ENCODE measurements at places on chromosomes 16 and 17. TPM values are rescaled to one million over a fixed set of nuclear protein-coding genes. Genes with fewer than 3 reads are reported as not detected.

- DNase-seq, result no peak
These were observed 74.0 kb upstream of the HLF start for GRCh38 chr17:55190748-55191147.

DNA sequence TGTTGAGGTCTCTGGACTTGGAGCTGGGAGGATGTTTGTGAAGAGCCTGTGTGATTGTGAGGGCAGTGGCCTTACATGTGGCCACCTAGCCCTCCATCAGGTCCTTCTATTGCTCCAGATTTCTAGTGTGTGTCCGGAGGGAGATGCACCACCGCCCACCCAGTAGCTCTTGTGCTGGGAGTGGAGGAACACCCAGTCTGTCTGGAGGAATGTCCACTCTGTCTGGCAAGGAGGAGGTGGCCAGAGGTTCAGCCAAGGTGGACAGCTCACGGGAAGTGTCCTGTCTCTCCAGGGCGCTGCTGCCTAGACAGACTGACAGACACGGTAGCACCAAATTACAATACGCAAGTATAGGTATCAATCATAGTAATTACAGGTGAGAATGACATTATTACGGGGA, 10.6 kb downstream of the RPTOR start:
- DNase-seq, result no peak

DNA sequence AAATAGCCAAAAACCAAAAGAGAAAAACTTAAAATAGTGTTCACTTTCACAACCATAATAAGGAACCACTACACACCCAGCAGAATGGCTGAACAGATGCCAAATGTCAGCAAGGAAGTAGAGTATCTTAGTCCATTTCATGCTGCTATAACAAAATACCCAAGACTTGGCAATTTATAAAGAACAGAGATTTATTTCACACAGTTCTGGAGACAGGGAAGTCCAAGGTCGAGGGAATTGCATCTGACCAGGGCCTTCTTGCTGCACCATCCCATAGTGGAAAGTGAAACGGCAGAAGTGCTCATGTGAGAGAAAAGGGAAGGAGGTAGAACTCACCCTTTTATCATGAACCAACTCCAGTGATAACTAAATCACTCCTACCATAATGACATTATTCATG, 33.8 kb upstream of the CCL22 start:
- DNase-seq, result no peak

The C17orf78 gene
- not detected for total RNA-seq

The TNFSF13 gene
- total RNA-seq, result 3.6 TPM

The PIK3R6 gene
- total RNA-seq, result not detected

The TCF25 gene
- 79.6 TPM for total RNA-seq

GRCh38 chr17:9977180-9977575, 72.1 kb upstream of the RCVRN start:
- DNase-seq, result no peak

GRCh38 chr17:488993-489757, 136.6 kb upstream of the RPH3AL start:
- DNase-seq, result no peak

GRCh38 chr17:12536021-12536420, 129.7 kb upstream of the MYOCD start:
- DNase-seq, result no peak

DNA sequence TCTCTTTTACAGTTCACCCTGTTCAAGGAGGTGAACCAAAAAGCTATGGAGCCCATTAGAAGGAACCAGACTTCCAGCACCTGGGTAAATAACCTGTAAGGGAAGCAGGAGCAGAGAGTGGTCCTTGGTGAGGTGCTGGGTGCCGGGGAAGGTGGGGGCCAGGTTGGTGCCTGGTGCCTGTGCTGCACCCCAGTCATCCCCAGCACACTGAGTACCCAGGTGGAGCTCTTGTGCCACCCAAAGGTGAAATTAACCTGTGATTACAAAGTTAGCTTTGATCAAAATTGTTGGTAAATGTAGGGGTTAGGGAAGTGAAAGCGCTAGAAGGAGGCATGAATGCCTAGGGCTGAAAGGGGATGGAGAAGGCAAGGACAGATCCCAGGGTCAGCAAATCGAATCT, 58.6 kb downstream of the CDRT4 start:
- DNase-seq, result peak; percentile 53

The ZNF75A gene
- total RNA-seq, result 20.1 TPM

The PPL gene
- 18.8 TPM for total RNA-seq

DNA sequence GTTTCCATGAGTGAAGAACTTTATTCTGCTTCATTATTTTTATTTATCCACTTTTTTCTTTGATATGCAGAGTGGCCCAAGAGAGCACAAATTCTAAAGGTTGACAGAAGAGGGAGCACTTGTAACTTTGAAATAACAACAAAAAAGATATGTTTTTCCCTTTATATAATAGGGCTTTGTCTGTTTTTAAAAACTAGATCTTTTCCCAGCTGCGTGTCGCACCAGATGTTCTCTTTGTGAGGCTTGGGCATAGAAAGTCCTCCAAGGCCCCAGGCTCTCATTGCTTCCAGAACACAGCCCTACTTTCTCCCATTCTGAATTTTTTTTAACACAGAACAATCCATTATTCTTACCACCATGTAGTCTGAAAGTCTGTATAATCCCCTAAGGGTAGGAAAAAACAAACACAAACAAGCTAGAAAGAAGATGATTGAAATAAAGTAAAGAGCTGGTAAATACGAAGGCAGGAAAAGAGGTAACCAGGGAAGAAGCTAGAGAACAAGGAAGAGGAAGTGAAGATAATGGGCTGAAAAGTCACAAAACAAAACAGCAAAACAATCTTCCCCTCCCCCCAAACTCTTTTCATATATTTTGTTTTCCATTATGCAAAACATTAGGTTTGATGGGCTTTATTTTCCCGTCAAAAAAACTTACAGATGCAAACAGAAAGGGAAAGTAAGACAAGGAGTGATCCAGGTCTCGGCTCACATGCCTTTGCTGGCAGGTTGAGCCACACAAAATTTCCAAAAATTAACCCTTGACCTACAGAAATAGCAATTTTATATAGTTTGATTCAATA, 160.4 kb downstream of the ABCA8 start:
- peak; percentile 57 for DNase-seq

The AP2B1 gene
- total RNA-seq, result 84.9 TPM

The DNAH9 gene
- not detected for total RNA-seq

GRCh38 chr16:86277221-86277620, 233.1 kb upstream of the FOXF1 start:
- no peak for DNase-seq

The PHKG2 gene
- total RNA-seq, result 30.9 TPM

Measured in PC-3 (cell line).